ENCODE measurements at places on chromosomes 16 and 17.

DNA sequence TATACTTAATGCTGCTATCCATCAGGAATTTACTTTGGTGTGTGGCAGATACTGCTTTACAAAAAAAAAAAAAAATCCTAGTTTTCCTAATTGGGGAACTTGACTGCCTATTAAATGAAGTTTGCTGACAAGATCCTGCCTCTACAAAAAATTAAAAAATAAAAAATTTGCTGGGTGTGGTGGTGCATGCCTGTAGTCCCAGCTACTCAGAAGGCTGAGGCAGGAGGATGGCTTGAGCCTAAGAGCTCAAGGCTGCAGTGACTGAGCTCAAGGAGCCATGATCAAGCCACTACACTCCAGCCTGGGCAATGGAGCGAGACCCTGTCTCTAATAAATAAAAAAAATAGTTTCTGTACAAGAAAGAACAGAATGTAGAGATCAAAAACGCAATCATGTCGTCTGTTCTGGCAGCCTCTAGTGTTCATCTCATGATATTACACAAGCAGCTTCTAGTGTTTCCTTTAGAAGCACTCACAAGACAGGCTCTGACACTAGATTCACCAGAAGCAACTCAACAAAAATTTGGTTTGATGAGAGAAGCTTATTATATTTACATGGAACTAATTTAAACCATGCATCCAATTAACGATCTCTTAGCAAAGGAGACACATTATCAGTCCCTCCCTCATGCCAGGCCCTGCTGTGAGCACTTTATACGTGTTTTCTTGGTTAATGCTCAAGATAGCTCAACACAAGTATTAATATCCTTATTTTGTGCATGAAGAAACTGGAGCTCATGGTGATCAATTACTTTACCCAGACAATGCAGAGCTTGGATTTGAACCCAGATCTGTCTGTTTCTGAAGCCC is 6.8 kb upstream of the KRTAP17-1 start:
- DNase-seq = peak; percentile 26

GRCh38 chr17:31321481-31321880 is at the start of gene EVI2A:
Gene EVI2A, minus strand, starts transcription at chr17:31321622. Its CDS starts 2,609 bp downstream, at chr17:31319013.
- DNase-seq = no peak

- DNase-seq = no peak
Observed at GRCh38 chr17:39701012-39701783, 1.3 kb downstream of the ERBB2 start.

- DNase-seq = no peak
Observed at GRCh38 chr17:71735893-71736292, 384.9 kb upstream of the SOX9 start.

DNA sequence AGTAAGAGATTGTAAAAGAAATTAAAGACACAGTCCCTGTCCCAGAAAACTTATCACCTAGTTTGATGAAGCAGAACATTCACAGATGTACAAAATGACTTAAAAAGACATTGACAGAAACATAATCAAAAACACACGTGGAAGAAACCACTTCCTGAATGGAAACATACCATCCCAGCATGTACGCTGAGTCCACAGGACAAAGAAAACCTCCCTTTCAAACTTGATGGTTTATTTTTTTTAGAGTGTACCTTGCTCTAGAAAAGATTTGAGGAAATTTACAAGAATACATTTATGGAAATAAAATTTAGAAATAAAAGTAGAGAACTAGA is 140.9 kb downstream of the PMP22 start:
- DNase-seq = no peak

- DNase-seq = peak; percentile 63
Observed at GRCh38 chr17:82775001-82775823, 23.3 kb downstream of the TBCD start.

- no peak for DNase-seq
Observed at GRCh38 chr16:61030616-61031015, 1005.6 kb downstream of the CDH8 start.

- DNase-seq = no peak
Observed at GRCh38 chr17:83014940-83015910, 64.2 kb upstream of the METRNL start.

- peak; percentile 1 for DNase-seq
Observed at GRCh38 chr17:13031718-13032350, 14.0 kb upstream of the ELAC2 start.

- no peak for DNase-seq
Observed at GRCh38 chr17:41600318-41600717, 12.2 kb downstream of the KRT16 start.

GRCh38 chr17:66633317-66633965 is 201.5 kb upstream of the CACNG5 start:
- no peak for DNase-seq

- peak; percentile 78 for DNase-seq
Observed at GRCh38 chr17:76681222-76682137, 29.3 kb downstream of the MXRA7 start.

Measured in NCI-H2081 (cell line).